ENCODE measurements at places on chromosomes 6 and 20.

- DNase-seq = peak; percentile 32
Measured at GRCh38 chr20:4740774-4741431, 19.2 kb downstream of the PRND start.

DNA sequence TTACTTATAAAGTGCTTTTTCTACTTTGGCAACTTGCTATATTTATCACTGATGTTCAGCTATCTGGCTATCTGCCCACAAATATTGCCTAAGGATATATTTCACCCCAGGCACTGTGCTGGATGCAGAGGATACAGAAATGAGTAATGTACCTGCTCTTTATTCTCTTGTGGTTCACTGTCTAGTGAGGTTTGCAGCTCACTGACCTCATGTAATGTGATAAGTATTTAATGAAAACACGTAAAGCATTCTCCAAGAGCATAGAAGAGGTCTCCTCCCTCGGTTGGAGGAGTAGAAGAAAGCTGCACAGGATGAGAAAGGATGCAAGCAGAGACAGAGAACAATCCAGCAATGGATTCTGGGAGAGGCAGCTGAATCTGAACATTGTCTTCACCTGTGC lies 610.7 kb downstream of the CBLN4 start:
- no peak for DNase-seq

GRCh38 chr6:107625264-107625663 lies 135.3 kb downstream of the SOBP start:
- no peak for DNase-seq

GRCh38 chr6:16855460-16855859 lies 94.2 kb upstream of the ATXN1 start:
- DNase-seq = no peak

GRCh38 chr6:154958469-154958868 lies 36.6 kb upstream of the TIAM2 start:
- no peak for DNase-seq

DNA sequence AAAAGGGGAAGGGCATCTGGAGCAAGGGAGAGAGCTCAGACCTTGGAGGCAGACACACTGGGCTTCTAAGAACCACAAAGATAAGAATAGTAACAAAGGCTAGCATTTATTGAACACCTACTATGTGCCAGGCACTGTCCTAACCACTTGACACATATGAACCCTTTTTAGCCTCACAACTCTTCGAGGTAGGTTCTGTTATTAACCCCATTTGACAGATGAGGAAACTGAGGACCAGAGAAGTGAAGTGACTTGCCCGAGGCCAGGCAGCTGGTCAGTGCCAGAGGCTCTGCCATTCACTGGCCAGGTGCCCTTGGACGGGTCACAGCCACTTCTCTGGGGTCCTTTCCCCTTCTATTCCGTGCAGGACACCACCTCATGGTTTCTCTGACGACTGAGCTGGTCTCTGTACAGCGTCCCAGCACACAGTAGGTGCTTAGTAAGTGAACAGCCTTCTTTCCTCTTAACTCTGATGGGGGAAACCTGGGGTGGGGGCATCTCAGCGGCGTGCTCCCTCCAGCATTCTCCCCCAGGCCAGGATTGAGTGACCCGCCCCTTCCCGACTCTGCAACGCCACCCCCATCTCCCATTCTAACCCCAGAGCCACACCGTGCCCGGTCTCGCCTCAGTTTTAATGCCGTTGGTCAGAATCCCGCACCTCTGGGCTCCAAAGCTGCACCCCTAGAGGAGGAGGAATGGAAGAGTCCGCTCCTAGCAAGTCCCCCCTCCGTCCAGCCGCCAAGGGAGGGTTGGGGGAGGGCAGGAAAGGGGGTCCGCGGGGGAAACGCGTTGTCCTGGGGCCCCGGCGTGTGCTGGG lies 55.7 kb downstream of the CD40 start:
- DNase-seq = no peak

DNA sequence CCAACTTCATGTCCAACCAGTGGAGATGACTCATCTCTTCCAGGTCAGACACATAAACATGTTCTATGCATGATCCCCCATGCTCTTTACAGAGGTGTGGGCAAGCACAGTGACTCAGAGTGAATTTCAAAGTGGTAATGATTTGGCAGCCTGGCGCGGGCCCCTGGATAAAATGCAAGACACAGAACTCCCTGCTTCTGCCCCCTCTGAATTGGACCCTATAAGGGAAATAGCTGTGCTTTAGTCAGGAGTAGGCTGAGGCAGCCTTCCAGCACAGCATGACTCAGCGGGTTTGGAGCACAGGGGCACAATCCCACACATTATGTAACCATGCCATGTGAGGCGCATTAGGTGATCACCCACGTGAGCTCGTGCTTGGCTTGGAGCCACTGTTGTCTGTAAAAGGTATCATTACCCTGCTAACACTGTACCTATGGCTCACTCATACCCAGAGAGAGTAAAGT lies 127.4 kb downstream of the C6orf118 start:
- DNase-seq = no peak

DNA sequence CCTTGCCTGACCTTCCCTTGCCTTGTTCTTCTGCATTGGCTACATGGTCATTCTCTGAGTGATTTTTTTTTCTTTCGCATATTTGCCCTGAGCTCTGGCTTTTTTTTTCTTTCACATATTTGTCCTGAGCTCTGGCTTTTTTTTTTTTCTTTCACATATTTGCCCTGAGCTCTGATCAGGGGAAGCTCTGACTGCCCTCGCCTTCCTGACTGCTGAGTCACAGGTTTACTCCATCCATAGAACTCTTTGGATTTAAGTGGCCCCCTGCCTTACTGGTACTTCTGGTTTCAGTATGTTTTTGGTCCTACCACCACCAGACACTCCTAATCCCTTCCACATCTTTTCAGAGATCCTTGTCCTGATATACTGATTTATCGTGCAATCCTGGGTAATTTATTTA lies 201.1 kb downstream of the OGFRL1 start:
- DNase-seq = no peak

GRCh38 chr6:1890071-1890470 lies 280.4 kb downstream of the FOXC1 start:
- DNase-seq = no peak

DNA sequence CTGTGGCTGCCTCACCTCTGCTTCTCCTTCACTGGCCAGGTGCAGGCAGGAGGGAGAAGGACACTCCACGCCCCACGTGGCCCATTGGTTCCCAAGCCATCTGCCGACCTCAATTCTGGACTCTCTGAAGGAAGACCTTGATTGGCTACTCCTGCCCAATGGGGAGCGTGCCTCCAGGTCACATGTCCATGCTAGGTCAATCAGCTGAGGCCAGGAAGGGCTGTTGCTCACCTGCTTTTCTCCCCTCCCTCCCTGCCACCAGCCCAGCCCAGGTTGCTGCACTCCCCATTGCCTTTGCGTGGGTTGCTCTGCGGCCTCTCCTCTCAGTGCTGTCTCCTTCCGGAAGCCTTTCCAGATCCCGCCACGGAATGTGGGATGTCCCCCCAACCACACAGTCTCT lies 21.9 kb upstream of the CDH4 start:
- no peak for DNase-seq

DNA sequence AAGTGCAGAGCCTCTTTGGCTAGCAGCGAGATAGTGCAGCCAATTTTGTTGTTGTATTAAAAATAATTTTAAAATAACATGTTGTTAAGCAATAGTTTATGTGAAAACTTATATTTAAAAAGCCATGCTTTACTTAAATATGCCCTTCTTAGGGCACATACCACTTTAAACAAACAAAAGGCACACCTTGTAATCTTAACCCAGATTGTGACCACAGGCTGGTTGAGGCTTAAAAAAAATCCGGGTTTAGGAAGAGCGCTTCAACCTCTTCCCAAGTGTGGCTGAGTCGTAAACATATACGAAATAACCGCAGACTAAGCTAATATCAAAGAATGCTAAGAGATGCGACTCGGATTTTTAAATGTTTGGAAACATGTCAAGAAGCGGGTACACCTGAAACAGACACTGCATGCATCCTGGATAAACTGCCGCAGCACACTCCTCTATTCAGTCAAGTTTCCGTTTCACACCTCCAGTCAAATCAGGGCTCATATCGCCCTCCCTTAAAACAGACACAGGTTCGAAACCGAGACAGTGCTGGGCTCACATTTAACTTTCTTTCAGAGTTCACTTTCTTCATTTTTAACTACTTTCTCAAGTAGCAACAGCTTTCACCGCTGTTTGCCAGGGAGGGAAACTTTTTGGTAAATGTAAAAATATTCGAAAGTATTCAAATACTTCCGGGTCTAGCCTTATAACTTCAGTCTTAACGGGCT lies 1.5 kb downstream of the DEK start:
- no peak for DNase-seq

DNA sequence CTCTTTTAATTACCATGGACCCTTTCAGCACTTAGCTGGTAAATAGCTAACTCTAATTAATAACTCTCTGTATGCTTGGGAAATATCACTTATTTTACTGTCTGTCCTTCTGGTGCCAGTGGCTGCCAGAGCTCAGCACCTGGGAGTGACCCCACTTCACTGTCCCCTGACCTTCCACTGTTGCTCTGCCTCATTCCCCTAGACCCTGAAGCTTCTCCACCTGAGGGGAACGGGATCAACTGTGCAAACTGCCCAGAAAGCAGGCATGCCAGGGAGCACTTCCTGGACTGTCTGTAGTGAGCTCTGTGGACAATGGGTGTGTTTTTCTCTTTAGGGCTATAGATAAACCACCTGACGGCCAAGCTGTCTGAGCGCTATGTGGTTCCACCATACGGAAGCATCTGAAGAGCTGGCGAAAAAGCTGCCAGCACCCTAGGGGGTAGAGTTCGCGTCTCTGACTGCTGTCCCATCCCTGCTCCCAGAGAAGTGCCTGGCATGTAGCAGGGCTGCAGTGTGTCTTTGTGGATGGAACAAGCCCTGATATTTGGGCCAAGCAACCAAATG lies 106.3 kb upstream of the FOXA2 start:
- no peak for DNase-seq

- no peak for DNase-seq
Measured at GRCh38 chr6:90375681-90376439, 79.2 kb upstream of the BACH2 start.

DNA sequence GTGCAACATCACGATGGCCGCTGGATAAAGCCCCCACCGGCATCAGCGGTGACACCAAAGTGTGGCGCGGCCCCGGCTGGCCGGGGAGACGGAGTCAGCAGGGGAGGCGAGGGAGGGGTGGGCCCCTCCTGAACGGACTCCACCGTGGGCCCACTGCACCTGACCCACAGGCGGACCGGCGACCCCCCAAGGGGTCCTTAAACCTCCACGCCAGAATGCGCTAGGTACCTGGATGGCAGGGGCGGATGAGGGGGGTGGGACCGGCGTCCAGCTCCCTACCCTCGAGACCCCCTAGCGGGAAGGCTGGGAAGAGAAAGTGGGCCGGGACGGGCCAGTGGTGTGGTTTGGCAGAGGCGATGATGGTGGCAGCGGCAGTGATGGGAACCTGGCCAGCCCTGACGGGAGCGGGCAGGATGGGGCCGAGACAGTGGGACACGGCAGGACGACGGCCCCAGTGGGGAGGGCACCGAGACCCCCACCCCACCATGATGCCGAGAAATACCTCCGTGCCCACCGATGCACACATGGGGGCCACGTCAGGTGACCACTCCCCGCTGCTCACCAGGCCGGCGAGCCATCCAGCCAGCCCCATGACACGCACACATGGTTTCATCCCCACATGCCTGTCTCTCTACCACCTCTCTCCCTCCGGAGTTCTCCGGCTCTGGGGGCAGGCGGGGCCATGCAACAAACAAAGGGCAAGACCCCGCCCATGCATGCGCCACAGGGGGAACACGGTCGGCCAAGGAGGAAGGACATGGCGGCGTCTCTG lies 771.9 kb upstream of the DEFB115 start:
- no peak for DNase-seq

- DNase-seq = no peak
Measured at GRCh38 chr20:62606016-62606415, 36.3 kb upstream of the SLCO4A1 start.

DNA sequence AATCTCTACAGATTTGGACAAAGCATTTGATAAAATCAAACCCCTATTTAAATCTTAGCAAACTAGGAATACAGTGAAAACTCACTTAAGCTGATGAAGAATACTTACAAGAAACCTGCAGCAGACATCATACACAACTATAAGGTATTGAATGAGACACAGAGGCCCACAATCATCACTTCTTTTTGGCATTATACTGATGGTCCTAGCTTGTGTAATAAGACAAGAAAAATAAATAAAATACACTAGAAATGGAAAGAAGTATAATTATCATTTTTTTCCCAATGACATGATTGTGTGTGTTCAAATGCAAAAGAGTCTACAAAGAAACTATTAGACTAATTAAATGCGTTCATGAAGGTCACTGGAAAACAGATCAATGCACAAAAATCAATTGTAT lies 8.8 kb upstream of the OR2B6 start:
- no peak for DNase-seq

GRCh38 chr6:146666909-146667308 lies 68.1 kb downstream of the ADGB start:
- DNase-seq = no peak

- no peak for DNase-seq
Measured at GRCh38 chr20:7903429-7903828, 36.8 kb downstream of the HAO1 start.

DNA sequence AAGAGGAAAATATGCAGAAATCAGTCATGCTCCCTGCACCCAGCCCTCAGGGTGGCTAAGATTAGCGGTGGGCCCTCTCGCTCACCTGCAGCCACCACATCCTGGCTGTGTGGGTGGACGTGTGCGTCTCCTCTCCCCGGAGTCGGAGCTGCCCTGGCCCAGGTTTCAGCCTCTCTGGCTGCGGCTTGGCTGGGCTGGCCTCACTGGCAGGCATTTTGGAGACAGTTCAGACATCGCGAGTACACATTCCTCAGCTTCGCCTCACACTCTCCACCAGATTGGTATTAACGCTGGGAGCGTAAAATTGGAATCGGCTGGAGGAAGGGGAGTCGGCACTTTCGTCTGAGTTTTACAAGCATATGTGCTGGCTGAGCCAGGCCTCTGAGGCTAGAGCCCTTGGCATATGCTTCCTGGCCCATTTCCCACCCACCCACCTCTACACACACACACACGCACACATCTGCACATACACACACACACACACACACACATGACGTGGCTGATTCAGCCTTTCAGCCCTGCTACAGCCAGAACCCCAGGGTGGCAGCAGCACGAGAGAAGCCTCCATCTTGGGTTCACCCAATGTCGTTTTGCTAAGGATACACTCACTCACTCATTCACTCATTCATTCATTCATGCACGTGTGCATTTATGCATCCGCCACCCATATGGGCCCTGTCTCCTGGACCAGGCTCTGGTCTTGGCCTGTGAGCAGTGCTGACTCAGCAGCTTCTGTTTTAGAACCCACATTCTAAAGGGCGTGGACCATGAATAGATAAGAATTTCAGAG lies 42.9 kb downstream of the BCAS4 start:
- DNase-seq = peak; percentile 30
